ENCODE measurements at places on chromosomes 2 and 18. TPM values are rescaled to one million over a fixed set of nuclear protein-coding genes. Genes with fewer than 3 reads are reported as not detected.

The SERPINB3 gene
- not detected for total RNA-seq

The MEP1B gene
- total RNA-seq = not detected

The CXCR1 gene
- not detected for total RNA-seq

The REG3A gene
- total RNA-seq = not detected

The NEUROD1 gene
- not detected for total RNA-seq

The ARHGAP25 gene
- 0.08 TPM for total RNA-seq

The ALK gene
- total RNA-seq = not detected

The MIB1 gene
- total RNA-seq = 46.7 TPM

The SGPP2 gene
- 29.1 TPM for total RNA-seq

The CRYGC gene
- not detected for total RNA-seq

The STAT4 gene
- total RNA-seq = 1.1 TPM

The CDKL4 gene
- 1.2 TPM for total RNA-seq

The PDE11A gene
- total RNA-seq = 0.21 TPM

The VSNL1 gene
- total RNA-seq = 0.13 TPM

The TCF23 gene
- total RNA-seq = not detected

The RUFY4 gene
- not detected for total RNA-seq

The UGT1A5 gene
- total RNA-seq = not detected

The BMP10 gene
- not detected for total RNA-seq

The FBLN7 gene
- total RNA-seq = 0.14 TPM

The ARHGEF33 gene
- total RNA-seq = 0.46 TPM

The SLC9A2 gene
- total RNA-seq = 3.4 TPM

The SLC38A11 gene
- total RNA-seq = 0.46 TPM

The TMEM17 gene
- 4.4 TPM for total RNA-seq

The STAMBP gene
- 42.5 TPM for total RNA-seq

The SH2D6 gene
- not detected for total RNA-seq

The NTSR2 gene
- total RNA-seq = not detected

The IRS1 gene
- total RNA-seq = 16.1 TPM

The EGR4 gene
- total RNA-seq = not detected

The CHRND gene
- total RNA-seq = not detected
